ENCODE measurements at places on chromosomes 5 and 9. TPM values are rescaled to one million over a fixed set of nuclear protein-coding genes. Genes with fewer than 3 reads are reported as not detected.

CER1 gene
- not detected for polyA plus RNA-seq

CNTNAP3B gene
- polyA plus RNA-seq: 4.4 TPM

ASPN gene
- polyA plus RNA-seq: 1.1 TPM

NUTM2G gene
- not detected for polyA plus RNA-seq

DBH gene
- not detected for polyA plus RNA-seq

Measured in AG04450 (cell line).